CD4-positive, alpha-beta memory T cell (primary cell): ENCODE measurements at places on chromosomes 6 and 20. TPM values are rescaled to one million over a fixed set of nuclear protein-coding genes. Genes with fewer than 3 reads are reported as not detected.

GRCh38 chr20:35010405-35011192 is 54.9 kb downstream of the MYH7B start:
- H3K27ac ChIP-seq: no peak overlapping the region
- no peak for DNase-seq
- H3K27me3 ChIP-seq: no peaks in the 10 kb centered on the region
- H3K4me3 ChIP-seq: no peak overlapping the region

GRCh38 chr6:159821122-159821521 is 21.0 kb downstream of the PNLDC1 start:
- no peak overlapping the region for H3K27ac ChIP-seq
- no peak overlapping the region for H3K4me3 ChIP-seq
- peaks cover 13% of the 10 kb centered on the region for H3K4me1 ChIP-seq

Gene ARMH2
- total RNA-seq: 3.1 TPM

- peak overlapping the region; percentile 29 for H3K27ac ChIP-seq
- peaks cover 63% of the 10 kb centered on the region for H3K4me1 ChIP-seq
- H3K27me3 ChIP-seq: no peaks in the 10 kb centered on the region
- no peak for DNase-seq
- peaks cover 56% of the 10 kb centered on the region for H3K36me3 ChIP-seq
Measured at GRCh38 chr6:159035891-159036290, 8.9 kb downstream of the TAGAP start.

DNA sequence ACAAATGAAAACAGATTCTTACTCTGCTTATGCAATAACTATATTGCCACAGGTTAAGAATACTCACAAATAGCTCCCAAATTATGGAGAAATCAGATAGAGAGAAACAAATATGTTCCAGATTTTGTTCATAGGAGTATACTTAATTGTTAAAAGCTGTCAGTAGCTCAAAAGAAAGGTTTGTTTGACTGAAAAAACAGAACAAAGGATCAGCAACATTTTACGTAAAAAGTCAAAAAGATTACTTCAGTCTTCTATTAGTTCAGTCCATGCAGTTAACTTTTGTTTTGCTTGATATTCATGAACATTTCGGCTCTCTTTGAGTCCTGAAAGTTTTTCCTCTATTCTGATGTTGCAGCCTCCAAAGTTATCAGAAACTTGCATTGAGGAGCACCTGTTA is 13.4 kb upstream of the NANP start:
- H3K36me3 ChIP-seq: no peaks in the 10 kb centered on the region
- no peak overlapping the region for H3K4me3 ChIP-seq
- DNase-seq: no peak
- H3K27ac ChIP-seq: no peak overlapping the region
- no peaks in the 10 kb centered on the region for H3K27me3 ChIP-seq

- H3K36me3 ChIP-seq: no peaks in the 10 kb centered on the region
- no peak for DNase-seq
- H3K4me3 ChIP-seq: no peak overlapping the region
- no peaks in the 10 kb centered on the region for H3K4me1 ChIP-seq
Measured at GRCh38 chr6:83231146-83231545, 38.0 kb downstream of the RWDD2A start.

Gene SLC22A7
- not detected for total RNA-seq
